CD4-positive, alpha-beta T cell treated with Interleukin-15 for 1 hour (primary cell): ENCODE measurements at places on chromosomes 16 and 17.
A peak's percentile ranks its signal among the peaks of the same experiment; 100 is the strongest.

GRCh38 chr17:39209317-39210092 is 9.4 kb downstream of the RPL19 start:
- peak; percentile 80 for DNase-seq

DNA sequence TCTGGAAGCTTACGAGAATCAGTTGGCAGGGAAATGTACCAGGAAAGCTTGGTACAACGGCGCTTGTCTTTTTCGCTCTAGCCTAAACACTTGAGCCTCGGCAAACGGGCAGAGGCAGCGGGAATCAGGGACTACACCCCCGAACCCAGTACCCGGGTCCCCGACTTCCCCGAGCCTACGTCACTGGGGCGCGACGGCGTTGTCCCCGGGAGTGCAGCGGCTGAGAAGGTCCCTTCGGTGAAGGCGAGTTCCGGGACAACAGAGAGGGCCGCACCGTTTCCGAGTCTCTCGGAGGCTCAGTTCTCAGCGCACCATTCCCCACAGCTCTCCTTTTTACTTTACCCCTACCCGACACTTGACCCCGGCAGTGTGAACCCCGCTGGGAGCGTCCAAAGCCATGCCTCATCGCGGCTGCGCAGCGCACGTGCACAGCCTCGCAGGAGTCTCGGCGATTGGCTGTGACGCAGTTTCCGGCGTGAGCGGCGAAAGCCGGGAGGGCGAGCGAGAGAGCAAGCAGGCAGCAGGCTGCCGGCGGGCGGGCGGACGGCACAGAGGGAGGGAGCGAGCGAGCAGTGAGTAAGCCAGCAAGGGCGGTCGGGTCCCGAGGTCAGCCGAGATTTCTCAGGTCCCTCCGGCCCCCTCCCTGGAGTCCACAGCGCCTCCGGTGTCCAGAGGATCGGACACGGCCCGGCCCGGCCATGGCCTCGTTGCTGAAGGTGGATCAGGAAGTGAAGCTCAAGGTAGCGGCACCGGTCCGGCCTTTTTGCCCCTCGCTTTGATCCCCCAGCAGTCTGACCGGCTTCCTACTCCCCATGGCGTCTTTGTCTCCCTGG is at the start of gene PSME3:
Gene PSME3 (plus strand): TSS at position 464 of the 833 bp plus-strand sequence. CDS start 235 bp downstream, at position 699.
- peak; percentile 89 for DNase-seq

- no peak for DNase-seq
Measured at GRCh38 chr17:2172077-2172851, 117.4 kb downstream of the HIC1 start.

DNA sequence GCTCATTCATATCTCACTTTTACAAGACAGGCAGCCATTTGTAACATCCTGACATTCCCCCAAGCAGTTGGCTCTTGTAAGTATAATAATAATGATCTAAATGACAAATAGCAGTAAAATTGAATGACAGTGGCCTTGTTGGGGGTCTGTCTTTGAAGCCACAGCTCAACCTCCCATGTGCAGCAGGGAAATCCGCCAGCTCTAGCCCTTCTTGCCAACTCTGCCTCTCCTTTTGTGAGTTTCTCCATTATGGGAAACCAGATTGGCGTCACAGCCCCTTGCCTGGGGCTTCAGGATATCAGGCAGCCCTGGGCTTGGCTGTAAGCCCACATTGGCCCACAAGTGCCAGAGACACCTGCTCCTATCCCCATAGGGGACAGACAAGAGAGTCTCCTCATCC is 70.4 kb upstream of the CACNG5 start:
- no peak for DNase-seq

GRCh38 chr17:30450125-30451027 is 26.8 kb upstream of the GOSR1 start:
- DNase-seq = no peak

DNA sequence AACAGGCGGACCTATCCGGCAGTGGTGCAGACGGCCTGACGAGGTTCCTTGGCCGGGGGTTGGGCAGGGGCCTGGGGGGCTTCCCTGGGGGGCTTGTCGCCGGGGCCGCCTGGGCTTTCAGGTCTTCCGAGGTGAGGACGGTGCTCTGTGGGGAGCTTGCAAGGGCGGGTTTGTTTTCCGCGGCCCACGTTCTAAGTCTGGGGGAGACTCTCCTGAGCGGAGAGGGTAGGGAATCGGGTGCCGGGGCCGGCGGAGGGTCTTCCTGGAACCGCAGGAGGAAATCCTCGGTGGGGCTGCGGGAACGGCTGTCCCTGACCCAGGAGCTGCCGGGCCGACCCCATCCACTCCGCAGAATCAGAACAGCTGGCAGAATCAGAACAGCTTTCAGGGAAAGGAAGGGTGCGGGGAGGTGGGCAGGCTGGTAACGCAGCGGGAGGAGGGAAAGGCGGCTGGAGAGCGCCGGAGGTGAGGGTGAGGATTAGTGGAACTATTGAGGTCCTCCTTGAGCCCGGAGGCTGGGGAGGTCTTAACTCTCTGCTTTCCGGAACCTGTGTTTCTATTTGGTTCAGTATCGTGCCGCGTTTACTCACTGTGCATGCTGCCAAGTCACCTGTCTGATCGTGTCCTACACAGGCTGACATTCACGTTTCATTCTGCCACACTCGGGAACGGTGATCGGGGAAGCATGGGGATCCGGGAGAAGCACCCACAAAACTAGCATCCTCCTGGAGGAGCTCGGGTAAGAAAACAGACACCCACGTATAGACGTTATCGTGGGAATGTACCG is 28.9 kb downstream of the CPSF4L start:
- no peak for DNase-seq

DNA sequence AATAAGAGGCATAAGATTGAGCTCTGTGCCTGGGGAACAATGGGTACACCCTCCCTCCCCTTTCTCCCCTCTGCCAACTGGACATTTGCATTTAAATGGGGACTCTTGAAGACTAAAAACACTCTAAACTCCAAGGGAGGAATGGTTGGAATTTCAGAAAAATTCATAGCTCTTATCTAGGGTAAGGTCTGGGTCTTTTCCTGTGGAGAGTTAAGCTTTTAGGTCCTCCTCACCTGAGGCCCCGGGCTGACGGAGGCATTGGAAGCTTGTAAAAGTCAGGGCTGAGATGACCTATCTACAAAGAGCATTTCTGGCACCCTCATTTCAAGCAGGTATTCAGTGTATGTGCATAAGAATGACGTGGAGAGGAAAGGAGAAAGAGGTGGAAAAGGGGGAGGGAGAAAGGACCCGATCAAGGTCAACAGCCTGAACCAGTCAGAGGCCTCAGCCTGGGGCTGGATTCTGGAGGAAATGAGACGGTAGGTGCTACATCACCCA is 78.0 kb downstream of the RAP1GAP2 start:
- no peak for DNase-seq

GRCh38 chr17:36932694-36933511 is 4.4 kb upstream of the LHX1 start:
- DNase-seq = no peak

DNA sequence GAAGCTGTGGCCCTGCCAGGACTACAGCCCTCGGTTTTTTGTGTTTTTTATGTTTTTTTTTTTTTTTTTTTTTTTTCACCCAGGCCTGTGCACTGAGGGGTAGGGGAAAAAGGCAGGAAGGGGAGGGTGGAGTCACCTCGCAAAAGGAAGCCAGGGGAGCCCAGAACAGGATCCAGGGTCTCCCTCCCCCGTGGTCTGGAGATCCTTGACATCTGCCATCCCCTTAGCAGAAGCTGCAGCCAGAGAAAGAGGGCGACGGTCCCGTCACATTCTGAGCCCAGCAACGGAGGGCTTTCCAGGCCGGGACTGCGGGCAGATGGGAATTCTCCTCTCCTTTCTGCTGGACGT is 29.1 kb upstream of the PHOSPHO1 start:
- DNase-seq = no peak

GRCh38 chr17:7324438-7324779 is 4.7 kb downstream of the NEURL4 start:
- no peak for DNase-seq

GRCh38 chr16:53091466-53092211 is 36.8 kb downstream of the CHD9 start:
- peak; percentile 36 for DNase-seq

GRCh38 chr17:75307957-75308731 is 18.9 kb upstream of the SLC25A19 start:
- DNase-seq = no peak

DNA sequence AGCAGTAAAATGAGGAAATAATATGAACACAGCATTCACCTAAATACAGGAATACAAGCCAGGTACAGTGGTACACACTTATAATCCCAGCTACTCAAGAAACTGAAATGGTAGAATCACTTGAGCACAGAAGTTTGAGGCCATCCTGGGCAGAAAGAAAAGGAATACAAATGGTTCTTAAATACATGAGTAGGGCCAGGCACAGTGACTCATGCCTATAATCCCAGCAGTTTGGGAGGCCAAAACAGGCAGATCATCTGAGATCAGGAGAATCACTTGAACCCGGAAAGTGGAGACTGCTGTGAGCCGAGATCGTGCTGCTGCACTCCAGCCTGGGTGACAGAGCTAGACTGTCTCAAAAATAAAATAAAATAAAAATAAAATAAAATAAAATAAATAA is 23.0 kb upstream of the SMG8 start:
- DNase-seq = no peak

- DNase-seq = no peak
Measured at GRCh38 chr16:26031286-26031685, 339.5 kb downstream of the HS3ST4 start.

DNA sequence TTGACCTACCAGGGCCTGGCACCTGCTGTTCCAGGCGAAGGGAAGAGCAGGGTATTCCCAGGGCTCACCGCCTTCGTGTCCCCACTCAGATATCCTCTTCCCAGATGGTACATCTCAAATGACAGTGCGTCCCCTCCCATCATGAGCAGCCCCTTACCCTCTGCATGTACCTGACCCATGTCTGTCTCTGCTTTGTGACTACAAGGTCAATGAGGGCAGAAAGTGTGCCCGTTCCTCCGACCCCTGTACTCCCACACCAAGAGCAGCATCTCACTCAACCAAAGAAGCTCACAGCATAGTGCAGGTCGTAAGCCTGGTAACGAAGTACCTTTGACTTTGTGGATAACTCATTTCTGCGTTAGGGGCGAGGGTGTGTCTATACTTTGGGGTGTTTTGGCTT is 142.6 kb downstream of the KATNIP start:
- DNase-seq = no peak
